ENCODE measurements at places on chromosomes 11 and 22.
A peak's percentile ranks its signal among the peaks of the same experiment; 100 is the strongest.

DNA sequence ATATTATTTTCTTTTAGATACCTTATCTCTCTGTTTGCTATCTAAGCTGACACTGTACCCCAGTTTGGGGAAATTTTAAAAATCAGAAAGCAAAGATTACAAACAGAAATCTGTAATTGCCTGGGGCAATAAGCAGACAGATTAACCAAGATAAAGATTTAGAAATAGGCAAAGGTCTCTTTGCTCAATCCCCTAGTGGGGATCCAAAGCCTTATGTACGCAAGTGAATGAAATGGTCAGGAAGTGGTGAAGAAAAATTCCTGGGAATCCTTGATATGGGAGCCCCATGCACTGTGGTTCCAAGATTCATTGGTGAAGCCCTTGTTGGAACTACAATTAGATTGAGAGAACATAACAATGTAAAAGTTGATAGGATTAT lies 139.5 kb upstream of the GUCY1A2 start:
- no peak for DNase-seq

GRCh38 chr11:116517584-116517983 lies 255.2 kb downstream of the BUD13 start:
- DNase-seq: no peak

GRCh38 chr22:30654361-30654760 lies 13.3 kb downstream of the DUSP18 start:
- DNase-seq: no peak

DNA sequence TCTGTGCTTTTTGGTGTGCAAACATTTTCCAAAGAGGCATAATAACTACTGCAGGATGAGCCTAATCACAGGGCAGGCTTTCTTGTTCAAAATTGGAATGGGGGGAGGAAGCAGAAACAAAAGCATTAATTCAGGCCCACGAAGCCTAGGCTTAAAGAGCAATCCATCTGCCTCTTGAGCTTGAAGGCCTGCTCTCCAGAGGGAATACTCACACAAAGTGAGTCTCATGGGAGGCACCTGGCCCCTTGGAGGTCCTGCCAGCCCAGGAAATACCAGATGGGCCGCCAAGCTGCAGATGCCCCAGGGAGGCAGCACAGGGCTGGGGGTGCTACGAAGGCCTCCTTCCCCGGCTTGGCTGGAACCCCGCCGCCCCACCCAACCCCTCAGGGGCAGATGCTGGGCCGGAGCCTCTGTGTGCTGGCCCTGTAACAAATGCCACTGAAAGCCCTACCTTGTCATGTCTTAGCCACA lies 39.3 kb upstream of the COMT start:
- DNase-seq: no peak

DNA sequence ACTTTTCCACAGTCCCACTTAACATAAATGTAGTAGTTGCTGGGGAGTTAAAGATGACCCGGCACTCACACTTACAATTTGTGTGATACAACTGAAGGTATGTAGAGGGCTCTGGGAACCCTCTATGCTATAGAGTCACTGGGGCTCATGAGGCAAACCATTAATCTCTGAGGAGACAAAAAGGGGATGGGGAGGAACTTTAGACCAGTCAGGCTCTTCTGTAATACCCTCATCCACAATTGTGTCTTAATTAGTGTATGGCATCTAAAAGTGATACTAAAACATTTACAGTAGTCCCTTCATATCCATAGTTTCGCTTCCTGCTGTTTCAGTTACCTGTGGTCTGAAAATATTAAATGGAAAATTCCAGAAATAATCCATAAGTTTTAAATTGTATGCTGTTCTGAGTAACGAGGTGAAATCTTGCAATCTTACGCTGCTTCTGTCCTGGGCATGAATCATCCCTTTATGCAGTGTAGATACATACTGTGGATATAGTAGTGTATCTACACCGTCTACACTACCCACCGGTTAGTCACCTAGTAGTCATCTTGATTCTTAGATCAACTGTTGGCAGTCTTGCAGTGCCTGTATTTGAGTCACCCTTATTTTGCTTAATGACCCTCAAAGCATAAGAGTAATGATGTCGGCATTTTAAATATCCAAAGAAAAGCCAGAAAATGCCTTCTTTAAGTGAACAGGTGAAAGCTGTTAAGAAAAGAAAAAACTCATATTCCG lies 12.2 kb downstream of the CBL start:
- no peak for DNase-seq

DNA sequence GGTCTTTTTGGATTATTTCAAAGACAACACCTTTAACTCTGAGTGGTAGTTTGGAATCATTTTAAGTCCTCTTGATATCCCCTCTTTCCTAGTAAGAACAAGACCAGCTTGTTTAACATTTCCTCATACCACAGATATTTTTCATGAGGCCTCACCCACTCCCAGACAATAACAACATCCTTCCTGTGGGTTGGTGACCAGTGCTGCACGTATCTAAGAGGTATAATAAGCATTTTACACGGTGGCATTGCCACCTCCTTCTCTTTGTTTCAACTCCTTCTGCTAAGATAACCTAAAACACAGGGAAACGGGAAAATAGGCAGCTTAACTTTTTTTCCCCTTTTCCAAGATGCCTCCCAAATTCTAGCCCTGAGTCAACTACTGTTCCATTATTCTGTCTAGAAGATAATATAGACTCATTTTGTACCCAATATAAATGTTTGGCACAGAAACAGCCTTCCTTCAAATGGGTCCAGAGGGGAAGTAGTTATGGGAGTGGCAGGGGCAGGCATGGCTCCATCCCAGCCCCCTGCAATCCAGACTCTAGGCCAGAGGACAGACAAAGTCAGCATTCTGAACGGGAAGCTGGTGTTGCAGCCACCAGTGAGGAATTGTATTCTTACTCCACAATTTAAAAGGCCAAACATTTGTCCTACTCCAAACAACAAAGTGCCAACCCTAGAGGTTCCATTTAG lies 28.5 kb downstream of the MAML2 start:
- no peak for DNase-seq

GRCh38 chr11:96143041-96143521 lies 199.9 kb downstream of the MAML2 start:
- DNase-seq: no peak

DNA sequence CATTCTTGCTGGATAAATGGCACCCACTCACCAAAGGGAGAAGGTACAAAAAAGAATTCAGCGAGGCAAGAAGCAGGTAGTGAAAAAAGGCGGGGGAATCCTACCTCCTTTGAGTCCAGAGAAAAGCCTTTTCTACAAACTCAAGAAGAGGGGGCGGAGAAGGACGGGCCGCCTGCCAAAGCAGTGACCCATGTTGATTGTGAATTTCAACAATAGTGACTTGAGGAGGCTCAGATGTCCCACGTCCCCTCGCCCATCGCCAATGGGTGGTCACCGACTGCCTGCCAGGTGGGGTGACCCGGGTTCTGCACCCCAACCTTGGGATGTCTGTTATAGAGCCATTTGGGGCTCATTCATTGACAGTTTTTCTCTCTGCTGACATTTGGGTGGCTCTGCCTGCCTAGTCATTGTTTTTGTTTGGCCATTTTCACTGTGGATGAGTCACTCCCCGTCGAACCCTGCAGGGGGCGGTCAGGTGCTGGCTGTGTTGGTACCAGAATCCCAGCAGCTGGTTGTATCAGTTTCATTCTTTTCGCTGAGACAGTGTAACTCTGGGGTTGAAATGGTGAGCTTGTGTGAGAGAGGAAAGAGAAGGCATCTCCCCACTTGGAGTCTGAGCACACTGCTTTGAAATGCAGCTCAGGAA lies 163.4 kb upstream of the NCAM1 start:
- DNase-seq: no peak

DNA sequence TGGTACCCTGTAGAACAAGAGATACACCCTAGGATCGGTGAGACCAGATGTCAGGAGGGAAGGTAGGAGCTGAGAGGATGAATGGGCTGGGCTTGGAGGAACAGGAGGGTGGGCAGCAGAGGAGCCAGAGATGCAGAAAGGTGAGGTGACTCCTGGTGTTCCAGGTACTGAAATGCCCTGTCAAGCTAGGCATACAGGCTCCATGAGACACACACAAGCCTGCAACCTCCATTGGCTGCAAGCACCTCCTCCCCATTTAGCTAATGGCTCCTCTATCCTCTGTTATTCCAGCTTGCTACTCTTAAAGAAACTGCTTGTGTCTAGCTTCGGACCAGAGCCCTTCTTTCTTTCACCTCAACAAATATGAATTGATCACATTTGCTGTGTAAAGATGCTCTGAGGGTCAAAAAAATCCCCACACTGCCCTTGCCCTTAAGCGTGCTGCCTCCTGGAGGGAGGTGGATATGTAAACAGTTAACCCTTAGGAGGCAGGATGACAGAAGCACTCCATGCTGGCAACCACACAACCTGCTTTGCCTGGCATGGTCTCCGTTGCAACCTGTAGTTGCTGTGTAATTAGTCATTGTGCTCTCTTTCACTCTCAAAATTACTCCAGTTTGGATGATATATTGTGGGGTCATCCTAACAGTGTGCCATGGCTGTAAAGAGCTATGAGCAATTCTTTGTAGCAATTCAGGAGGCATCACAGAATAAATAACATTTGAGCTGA lies 156.0 kb downstream of the PKNOX2 start:
- no peak for DNase-seq

GRCh38 chr22:29138556-29139305 lies 65.9 kb downstream of the KREMEN1 start:
- no peak for DNase-seq

GRCh38 chr11:123483058-123483457 lies 53.0 kb downstream of the GRAMD1B start:
- no peak for DNase-seq

DNA sequence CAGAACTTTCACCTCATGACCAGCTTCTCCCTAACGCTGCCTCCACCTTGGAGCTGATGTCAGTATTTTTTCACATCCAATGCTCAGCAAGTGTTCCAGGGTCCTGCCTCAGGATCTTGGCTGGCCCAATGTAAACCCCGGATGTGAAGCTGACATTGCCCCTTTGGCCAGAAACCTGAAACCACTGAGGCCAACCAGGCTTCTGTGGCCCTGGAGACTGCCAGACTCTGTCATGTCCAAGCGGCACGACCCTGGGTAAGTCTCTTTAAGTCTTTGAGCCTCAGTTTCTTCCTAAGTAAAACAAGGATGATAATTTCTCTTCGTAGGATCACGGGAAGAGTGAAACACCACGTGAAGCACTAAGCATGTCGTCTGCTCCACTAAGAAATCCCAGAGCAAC lies 22.8 kb downstream of the SERPIND1 start:
- DNase-seq: no peak

- DNase-seq: no peak
These were observed 8.2 kb downstream of the ZBED4 start for GRCh38 chr22:49861642-49862495.

DNA sequence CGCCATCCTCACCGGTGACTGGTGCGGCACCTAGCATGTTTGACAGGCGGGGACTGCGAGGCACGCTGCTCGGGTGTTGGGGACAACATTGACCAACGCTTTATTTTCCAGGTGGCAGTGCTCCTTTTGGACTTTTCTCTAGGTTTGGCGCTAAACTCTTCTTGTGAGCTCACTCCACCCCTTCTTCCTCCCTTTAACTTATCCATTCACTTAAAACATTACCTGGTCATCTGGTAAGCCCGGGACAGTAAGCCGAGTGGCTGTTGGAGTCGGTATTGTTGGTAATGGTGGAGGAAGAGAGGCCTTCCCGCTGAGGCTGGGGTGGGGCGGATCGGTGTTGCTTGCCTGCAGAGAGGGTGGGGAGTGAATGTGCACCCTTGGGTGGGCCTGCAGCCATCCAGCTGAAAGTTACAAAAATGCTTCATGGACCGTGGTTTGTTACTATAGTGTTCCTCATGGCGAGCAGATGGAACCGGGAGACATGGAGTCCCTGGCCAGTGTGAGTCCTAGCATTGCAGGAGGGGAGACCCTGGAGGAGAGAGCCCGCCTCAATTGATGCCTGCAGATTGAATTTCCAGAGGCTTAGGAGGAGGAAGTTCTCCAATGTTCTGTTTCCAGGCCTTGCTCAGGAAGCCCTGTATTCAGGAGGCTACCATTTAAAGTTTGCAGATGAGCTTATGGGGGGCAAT lies 1.1 kb downstream of the NEAT1 start:
- DNase-seq: no peak

DNA sequence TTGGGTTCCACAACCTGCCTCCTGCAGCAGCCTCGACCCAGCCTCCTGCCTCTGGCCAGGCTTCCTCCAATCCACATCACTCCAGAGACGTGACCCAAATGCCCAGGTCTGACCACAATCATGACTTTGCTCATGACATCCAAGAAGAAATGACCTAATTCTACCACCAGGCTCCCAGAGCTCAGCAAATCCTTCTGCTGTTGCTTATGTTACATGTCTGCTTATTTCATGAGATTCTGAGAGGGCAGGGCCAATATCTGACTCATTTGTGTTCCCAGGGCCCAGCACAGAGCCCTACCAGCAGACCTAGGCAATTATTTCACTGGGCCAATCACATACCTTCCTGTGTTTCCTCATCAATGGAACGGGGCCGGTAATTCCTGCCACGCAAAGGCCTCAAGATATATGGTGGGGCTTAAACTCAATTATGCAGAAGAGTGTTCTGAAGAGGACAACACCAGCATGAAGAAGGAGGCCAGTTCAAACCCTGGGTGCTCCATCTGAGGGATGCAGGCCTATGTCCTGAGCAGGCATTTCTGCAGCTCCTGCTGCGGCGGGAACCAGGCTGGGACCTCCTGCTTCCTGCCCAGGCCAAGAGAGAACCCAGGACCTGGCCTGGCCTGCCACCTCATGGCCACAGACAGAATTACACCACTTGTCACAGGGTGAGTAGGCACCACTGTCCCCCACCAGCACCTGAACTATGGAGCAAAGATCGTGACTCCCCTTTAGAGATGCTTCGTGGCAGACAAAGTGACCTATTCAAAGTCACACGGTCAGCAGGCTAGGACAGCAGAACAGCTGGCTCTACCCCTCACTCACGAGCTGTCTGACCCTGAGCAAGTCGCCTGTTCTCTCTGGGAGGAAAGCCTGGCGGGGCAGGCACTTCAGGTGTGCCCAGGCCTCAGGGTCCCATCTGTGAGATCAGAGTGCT lies 5.9 kb downstream of the CENPM start:
- peak; percentile 53 for DNase-seq

- no peak for DNase-seq
These were observed 34.7 kb downstream of the ATG16L2 start for GRCh38 chr11:72848846-72849466.

- no peak for DNase-seq
These were observed 120.5 kb downstream of the TEAD1 start for GRCh38 chr11:12794576-12795230.

DNA sequence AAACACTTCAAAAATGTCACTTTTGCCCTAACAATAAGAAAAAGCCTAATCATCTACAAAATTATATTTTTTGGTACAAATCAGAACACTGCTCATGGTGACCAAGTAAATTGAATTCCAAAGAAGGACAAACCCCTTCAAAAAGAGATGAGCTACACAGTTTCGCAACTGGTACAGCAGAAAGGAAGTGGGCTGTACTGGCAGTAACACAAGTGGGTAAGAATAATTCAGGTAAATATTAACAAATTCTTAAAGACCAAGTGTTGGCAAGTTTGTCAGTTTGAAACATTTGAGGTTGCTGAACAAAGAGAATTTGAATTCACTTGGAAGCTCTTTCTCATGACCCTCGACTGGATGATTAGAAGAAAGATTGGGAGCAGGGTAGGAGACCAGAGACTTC lies 35.5 kb downstream of the MSANTD4 start:
- DNase-seq: no peak
